ENCODE measurements at places on chromosomes 7 and 10.
A peak's percentile ranks its signal among the peaks of the same experiment; 100 is the strongest.

- DNase-seq = no peak
These were observed 207.7 kb upstream of the TEX47 start for GRCh38 chr7:89002981-89003956.

DNA sequence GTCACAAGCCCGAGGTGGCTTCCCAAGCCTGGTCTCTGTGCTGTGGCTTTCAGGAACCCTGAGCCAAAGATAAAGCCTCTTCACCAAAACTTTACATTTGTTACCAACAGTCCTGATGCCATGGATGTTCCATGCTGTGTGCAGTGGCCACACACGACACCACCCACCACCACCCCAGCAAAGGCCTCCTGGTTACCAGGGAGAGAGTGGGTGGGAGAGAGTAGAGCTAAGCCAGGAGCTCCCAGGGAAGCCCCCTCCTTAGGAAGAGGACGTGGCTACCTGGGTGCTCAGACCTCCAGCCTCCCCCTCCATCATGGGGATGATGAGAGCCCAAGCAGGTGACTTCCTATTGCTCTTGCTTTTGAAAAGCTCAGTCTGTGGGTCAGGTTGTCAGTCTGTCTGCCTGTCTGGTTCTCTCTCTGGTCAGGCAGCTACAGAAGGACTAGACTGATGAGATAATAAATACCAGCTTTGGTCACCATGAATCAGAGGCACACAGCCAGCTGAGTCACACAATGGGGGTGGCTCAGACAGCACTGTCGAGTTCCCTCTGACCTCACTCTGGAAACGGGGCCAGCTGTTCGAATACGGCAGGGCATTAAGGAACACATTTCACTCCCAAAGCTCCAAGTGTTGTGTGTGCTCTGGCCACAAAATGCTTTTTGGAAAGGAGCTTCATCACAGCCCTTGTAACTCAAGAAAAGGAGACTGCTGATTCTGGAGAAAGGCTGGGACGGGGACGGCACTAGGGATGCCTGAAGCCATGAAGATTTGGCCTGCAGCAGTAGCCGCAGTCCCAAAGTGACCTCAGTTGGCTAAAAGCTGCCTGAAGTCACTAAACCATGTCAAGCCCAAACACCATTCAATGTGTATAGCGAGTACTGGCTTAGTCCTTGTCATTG is 166.0 kb downstream of the FANK1 start:
- DNase-seq = peak; percentile 93

- DNase-seq = no peak
These were observed 6.9 kb downstream of the FRAT2 start for GRCh38 chr10:97327348-97328294.

- DNase-seq = no peak
These were observed 80.3 kb downstream of the SPDYE5 start for GRCh38 chr7:75572396-75572795.

GRCh38 chr7:68537051-68537773 is 1061.1 kb upstream of the AUTS2 start:
- DNase-seq = no peak

DNA sequence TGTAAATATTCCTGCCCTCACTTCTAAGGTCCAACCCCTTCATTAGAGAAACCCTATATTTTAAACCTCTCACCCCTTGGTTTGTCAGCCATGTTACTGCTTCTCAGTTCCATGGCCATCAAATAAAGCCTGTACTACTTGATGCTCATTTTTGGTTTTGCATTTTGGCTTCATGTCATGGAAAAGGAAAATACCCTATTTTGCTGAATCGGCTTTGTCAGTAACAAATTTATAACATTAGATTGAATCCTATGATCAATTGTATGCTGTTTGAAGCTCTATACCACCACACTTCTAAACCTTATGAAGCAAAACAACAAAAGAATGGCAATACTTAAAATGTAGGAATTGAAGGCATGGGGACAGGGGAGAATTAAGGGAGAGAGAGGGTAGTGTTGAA is 333.1 kb downstream of the ETV1 start:
- no peak for DNase-seq

DNA sequence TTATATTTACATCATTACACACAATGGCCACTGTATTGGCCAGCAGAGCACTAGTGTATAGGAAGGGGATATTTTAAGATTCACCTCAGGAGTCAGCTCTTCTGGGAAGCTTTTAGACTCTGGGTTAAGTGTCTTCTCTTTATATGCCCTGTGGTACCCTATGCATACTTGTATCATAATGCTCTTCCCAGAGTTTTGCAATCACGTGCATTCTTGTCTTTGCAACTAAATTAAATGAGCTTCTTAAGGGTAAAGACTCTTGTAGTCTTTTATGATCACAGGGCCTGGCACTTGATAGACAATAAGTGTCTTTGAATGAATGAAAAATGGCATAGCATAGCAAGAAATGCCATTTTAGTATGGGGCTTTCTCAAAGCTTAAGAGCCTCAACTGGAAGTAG is 35.4 kb upstream of the ARMS2 start:
- no peak for DNase-seq

- no peak for DNase-seq
These were observed 819.6 kb upstream of the SORCS1 start for GRCh38 chr10:107984149-107984548.

DNA sequence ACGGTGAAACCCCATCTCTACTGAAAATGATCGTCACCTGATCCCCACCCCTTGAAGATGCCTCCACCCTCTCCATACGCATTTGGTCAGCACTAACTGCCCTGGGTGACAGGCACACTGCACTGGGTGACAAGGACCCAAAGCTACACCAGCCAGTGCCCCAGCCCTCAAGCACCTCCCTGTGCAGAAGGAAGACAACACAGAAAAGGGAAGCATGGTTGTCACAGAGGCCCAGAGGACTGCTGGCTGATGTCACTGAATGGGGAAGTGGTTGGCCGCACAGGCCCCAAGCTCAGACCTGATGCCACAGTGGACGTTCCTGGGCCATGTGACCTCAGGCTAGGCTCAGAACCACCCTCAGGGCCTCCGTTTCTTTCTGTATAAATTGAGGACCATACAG is 4.2 kb upstream of the PILRA start:
- DNase-seq = peak; percentile 84

DNA sequence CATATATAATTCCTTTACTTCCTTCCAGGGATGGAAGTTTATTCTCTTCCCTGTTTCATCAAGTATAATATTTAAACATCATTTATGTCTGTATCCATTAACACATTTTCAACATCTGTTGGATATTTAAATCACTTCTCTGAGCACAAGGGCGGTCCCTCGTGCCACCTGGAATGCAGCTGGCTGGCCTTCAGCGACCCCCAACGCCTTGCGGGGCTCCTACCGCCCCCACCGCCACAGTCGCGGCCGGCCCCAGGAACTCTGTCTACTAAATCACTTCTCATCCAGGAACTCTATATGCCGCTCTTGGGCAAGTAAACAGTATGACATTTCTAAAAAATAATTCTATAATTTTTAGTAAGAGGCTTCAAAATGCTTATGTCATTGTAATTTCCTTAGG is 221.1 kb upstream of the PTN start:
- no peak for DNase-seq

DNA sequence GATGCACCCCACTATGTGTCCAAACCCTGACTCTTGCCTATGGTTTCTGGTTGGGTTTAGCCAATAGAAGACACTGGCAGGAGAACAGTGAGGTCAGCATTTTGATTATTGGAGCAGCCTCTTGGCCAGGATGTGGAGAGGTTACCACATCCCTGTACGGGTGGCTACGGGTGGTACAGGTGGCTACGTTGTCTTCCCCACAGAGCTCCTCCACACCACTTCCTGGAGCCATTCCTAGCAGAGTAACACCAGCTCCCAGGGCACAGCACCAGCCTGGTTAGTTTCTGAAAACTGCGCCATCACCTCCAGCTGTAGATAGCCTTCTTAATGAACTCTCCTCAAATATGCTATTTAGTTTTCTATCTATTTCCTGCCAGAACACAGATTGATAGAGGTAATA is 445.2 kb downstream of the INHBA start:
- DNase-seq = no peak

DNA sequence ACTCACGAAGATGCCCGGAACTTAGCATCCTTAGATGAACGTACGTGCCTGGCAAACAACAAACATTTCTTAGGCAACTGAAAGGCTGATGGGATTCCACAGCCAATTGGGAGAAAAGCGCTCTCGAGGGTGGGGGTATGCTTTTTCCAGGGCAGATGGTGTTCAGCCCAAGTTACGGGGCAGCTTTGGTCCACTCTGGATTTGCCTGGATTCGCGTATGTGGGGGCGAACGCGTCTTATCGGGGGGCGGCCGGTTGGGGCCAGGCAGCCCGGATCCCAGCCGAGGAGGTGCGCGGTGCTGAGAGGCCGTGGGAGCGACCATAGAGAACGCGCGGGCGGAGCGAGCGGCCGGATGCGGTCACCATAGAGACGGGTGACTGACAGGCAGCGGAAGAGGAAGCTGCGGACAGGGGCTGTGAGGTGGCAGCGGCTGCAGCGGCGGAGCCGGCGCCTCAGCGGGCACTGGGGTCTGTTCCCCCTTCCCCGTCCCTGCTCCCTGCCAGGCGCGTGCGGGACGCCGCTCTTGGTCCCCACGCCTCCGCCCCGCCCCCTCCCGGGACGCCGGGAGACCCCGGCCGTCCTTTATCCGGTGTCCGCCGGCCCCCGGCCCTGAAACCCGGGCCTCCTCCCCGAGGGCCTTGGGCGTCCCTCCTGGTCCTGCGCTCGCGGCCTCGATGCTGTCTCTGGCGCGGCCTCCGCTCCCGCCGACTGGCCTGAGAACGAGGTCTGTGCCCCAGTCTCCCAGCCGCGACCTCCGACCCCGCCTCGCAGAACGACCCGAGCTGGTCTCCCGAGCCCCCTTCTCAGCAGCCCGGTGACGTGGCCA is at the start of gene CHPF2:
TSS of gene CHPF2 (plus strand) at position 393 of the 826 bp plus-strand sequence. CDS start 1,529 bp downstream, outside the sequence.
- DNase-seq = peak; percentile 96

DNA sequence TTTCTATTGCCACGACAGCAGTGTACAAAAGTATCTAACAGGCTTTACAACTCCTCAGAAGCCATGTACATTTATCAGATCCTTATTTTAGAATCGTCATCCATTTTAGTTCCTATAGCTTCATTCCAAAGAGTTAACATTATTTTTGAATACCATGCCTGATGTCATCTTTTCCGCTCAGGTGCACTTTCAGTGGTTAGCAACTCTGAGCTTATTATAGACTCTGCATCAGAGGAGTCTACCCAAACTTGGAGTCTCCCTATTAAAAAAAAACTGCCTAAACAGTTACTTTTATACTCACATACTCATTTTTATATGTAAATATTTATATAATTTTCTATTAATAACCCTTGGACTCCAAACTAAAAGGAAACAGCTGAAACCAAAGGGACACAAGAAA is 31.6 kb upstream of the PRSS37 start:
- DNase-seq = no peak

DNA sequence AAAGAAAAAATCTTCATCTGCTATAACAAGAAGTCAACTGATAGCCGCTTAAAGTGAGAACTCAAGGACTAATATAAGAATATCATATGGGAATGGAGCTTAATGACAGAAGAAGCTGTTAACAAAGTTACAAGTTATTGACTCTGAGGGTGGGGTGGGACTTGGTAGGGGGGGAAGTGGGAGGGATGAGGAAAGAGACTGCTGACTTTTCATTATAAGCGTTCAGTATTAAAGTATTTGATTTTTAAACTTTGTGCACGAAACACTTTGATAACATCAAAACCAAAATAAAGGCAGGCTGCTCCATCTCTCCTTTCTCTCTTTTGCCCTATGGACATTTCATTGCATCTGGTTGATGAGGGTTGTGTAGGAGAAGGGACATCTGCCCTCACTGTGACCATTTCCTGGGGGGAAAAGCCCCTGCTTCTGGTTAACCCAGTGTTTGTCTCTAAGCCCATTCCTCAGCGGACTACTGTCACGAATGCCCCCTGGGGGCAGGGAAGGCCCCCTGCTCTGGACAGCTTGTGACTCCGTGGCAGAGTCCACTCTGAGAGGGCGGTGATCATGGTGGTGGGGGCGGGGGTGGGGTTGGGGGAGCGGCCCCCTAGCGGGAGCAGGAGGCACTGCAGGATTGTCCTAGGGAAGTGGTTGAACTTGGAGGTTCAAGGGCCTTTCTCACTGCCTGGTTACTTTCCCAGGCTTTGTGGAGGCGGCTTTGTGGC is 17.4 kb downstream of the SLC13A4 start:
- no peak for DNase-seq

DNA sequence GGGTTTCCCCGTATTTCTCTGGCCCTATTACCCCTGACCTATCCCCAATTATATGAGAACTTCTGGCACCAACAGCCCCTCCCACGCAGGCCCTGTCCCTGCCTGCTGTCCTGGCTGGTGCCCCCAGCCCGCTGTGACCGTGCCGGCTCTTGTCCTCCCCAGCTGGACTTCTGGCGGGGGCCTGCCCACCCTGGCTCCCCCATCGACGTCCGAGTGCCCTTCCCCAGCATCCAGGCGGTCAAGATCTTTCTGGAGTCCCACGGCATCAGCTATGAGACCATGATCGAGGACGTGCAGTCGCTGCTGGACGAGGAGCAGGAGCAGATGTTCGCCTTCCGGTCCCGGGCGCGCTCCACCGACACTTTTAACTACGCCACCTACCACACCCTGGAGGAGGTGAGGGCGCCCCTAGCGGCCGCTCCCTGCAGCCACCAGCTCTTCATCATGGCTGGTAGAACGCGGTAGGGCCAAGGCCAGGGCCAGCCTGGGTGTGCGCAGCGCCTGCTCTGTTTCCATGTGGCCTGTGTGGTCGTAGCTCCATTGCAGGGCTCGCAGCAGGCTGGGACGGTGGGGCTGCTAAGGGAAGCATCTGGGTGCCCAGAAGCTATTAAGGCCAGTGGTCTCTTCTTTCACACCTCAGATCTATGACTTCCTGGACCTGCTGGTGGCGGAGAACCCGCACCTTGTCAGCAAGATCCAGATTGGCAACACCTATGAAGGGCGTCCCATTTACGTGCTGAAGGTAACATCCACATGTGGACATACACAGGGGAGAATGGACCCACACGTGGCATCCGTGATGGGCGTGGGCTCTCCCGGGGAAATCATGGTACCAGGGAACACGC is 1.4 kb downstream of the CPA1 start:
- peak; percentile 55 for DNase-seq
